ENCODE measurements at places on chromosomes 3 and 15.

DNA sequence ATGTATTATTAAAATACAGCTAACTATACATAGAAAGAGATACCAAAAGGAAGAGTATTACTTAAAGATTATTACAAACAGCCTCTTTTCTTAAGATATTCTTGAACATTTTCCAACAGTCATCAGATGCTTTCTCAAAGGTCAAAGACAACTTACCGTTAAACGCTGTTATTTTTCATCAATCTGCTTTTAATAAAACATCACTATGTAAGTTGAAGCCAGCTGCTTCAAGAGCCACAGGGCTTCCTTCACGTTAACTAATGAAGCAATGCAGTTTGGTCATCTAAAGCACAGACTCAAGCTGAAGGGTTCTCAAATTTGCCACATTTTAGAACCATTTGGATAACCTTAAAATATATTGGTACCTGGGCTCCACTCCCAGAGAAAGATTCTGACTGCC lies 578.8 kb downstream of the ROBO2 start:
- peak; percentile 6 for DNase-seq

DNA sequence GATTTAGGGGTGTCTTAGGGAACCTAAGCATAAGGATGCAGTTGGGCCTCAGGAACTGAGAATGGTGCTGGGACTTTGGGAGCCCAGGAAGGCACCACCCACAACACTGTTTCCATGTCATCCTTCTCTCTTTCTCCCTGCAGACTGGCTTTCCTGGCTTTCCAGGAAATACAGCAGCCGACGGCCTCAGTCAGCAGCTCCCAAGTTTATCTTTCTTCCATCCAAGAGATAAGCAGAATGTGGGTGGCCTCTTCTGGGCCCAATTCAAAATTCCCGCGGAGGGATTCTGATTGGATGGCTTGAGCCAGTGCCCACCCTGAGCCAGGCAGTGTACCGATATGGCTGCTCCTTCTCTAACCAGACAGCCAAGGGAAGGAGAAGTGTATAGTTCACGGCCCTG lies 4.5 kb upstream of the CLN6 start:
- no peak for DNase-seq

GRCh38 chr3:181782306-181782954 lies 70.7 kb downstream of the SOX2 start:
- peak; percentile 32 for DNase-seq

DNA sequence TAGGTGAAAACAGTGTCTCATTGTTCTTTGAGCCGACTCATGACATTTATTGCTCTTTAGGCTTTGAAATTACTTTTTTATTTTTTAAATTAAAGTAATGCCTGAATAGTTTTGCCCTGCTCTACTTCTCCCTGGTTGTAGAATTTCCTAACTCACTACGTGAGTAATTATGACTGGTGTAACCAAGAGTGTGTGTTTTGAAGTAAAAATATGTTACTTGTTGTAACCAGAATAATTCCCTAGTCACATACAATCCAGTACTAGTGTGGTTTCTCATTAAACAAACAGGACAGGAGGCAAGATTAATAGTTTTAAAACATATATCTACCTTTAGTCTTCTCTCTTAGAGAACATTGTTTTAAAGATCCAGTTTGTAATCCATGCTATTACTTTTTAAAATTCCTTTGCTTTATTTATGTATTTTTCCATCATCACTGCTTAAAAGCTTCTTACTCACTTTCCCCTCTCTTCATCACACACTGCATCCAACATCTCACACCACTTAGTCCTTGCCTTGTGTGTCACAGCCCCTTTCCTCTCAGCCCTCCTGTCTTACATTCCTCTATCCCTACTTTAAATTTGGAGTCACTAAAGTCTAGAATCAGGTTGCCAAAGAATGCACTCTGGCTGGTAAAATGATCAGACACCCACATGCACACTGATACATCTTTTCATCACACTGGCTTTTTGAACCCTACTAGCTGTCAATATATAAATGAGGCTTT lies 219.7 kb downstream of the WNT5A start:
- DNase-seq = no peak

- peak; percentile 20 for DNase-seq
Observed at GRCh38 chr3:43932921-43933320, 242.2 kb downstream of the ABHD5 start.

GRCh38 chr3:65194047-65194714 lies 506.4 kb upstream of the ADAMTS9 start:
- no peak for DNase-seq

GRCh38 chr3:129606636-129607390 lies at the start of gene PLXND1:
Gene PLXND1 (minus strand): TSS chr3:129606676. CDS start chr3:129606639, 37 bp downstream.
- DNase-seq = no peak

GRCh38 chr15:65056868-65057548 lies 10.8 kb downstream of the RASL12 start:
- no peak for DNase-seq

GRCh38 chr15:60720493-60721256 lies 241.7 kb upstream of the ICE2 start:
- no peak for DNase-seq

GRCh38 chr15:57537488-57538264 lies 54.0 kb upstream of the MYZAP start:
- no peak for DNase-seq
